Thoracic aorta (tissue), 2 donors: ENCODE measurements at places on chromosomes 1 and 21. TPM values are rescaled to one million over a fixed set of nuclear protein-coding genes. Genes with fewer than 3 reads are reported as not detected.

The RGS5 gene
- 1,385 TPM for total RNA-seq

The TFF2 gene
- not detected for total RNA-seq

The IER5 gene
- total RNA-seq = 55.8 TPM

The ATAD3B gene
- total RNA-seq = 30.9 TPM

The SYT2 gene
- total RNA-seq = under 0.01 TPM

The CD1C gene
- total RNA-seq = not detected

The INKA2 gene
- 3.8 TPM for total RNA-seq

The CD1B gene
- total RNA-seq = not detected

The CASQ1 gene
- total RNA-seq = 10.7 TPM

The OR14I1 gene
- total RNA-seq = not detected

The LCK gene
- total RNA-seq = 4.1 TPM

The FCRL4 gene
- total RNA-seq = not detected

The FAM131C gene
- not detected for total RNA-seq

The APCS gene
- not detected for total RNA-seq

The RNU1-1 gene
- total RNA-seq = under 0.01 TPM

The NUAK2 gene
- total RNA-seq = 1.5 TPM

The ACTA1 gene
- total RNA-seq = 0.99 TPM

The WNT4 gene
- not detected for total RNA-seq

The HPDL gene
- total RNA-seq = not detected

The ANGPTL3 gene
- total RNA-seq = not detected

The MROH9 gene
- total RNA-seq = not detected

The REG4 gene
- total RNA-seq = not detected

The AMY1C gene
- not detected for total RNA-seq

The TTC22 gene
- not detected for total RNA-seq

The LIPI gene
- total RNA-seq = not detected

The SH2D2A gene
- total RNA-seq = 0.81 TPM

The PCBP3 gene
- 28.4 TPM for total RNA-seq

The COL6A1 gene
- total RNA-seq = 1,189 TPM

The PLPP3 gene
- total RNA-seq = 164 TPM

The TFAP2E gene
- 4.7 TPM for total RNA-seq
